ENCODE measurements at places on chromosomes 4 and X.

DNA sequence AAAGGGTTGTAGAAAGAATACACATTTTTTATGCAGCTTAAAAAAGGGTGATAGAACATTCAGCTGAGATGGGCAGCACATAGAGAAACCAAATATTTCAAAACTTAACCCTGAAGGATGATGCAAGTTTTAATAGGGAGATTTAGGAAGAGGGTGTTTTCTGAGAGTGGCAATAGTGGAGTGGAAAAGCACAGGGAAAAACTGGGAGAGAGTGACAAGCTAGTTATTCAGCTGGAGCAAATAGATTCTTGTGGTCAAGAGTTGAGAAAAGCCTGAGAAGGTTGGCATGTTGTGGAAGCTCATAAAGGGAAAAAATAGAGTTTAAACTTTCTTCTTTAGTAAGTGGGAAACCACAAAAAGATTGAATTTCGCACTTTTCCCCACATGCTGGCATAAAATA is 359.6 kb upstream of the PITX2 start:
- no peak for DNase-seq

DNA sequence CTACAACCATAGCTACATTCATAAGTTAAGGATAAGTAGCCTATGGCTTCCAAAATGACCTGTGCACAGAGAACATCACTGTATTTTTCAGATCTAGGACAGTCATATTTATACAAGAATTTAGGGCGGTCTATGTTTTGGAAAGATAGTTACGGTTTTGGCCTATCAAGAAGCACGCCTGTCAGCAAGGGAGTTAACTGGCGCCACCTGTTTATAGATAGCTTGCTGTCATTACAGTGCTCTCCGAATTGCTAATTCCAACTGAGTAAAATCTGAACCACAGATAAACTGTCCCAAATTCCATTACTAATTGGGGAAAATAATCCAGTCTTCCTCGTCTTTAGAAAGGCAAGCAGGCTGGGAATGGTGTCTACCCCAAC is 646 bp downstream of the ABCB7 start:
- DNase-seq = no peak

DNA sequence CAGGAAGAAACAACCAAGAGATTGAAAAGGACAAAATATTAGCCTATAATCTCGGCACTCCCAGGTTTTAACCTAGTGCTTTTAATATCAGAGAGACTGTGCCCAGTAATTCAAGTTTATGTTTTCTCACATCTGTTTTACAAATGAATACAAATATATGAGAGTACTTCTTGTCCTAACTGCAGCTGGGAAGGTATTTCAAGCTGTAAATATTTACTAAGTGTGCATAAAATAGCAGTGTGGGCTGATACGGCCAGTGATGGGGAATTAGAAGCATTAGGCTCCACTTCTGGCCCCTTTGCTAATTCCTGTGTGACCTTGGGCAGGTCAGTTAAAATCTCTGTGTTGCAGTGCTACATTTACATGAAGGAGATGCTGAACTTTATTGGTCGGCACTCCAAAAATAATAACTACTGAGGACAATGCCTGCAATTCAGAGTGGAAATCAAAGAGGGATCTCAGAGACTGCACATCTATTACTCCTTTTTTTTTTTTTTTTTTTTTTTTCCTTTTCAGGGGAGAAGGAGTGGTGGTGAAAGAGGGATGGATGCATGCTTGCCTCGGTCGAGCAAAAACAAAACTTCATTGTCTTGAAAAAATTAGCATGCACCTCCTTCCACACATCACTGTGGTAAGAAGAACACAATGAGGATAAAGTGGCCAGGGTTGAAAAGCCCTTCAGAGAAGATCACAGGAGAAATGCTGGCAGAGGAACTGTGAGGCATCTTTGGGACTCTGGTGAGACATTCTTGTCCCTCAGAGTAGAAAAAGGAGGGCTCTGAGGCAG is 44.6 kb upstream of the LNX1 start:
- no peak for DNase-seq

DNA sequence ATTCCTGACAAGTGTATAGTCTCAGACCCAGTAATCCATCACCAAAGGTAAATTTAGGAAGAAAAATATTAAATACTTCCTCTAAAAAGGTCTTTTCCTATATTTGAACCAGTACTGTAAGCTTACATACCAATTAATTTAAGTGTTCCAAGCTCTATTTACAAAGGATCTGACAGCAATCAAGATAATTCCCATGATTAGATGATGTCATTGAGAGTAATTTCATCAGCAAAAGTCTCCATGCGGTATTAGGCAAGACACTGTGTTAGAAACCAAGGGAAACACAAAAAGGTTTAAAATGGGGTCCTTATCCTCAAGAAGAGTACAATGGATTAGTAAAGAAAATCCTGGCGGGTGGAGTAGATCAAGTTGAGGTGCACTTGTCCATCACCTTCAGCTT is 198.5 kb downstream of the PRDM5 start:
- no peak for DNase-seq

DNA sequence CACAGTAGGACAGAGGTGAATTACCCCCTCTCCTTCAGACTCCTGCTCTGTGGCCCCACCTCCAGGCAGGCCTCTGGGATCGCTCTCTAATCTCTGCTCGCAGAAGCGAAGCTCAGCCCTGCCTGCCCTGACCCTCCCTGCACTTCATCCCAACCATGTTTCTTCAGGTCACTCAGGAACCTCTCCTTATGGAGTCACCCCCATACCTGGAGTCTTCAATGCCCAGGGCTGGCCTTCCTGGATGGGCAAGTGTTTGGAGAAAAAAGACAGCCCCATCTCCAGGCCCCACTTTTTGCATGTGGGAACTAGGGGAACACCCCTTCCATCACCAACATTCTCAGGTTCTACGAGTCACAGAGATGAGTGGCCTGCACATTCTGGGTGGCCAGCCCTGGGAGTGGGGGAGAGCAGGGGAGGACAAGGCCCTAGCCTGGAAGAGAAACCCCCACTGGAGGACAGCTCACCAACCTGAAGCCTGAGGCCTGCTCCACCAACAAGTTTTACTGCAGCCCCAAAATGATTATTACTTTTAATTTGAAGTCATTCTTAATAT is 90.8 kb downstream of the PPP2R2C start:
- no peak for DNase-seq

Measured in stimulated activated CD8-positive, alpha-beta memory T cell treated with anti-CD3 and anti-CD28 coated beads, Interleukin-4, amount 100 ng/mL, for 1 hour (primary cell).